ENCODE measurements at places on chromosomes 7 and 10.
A peak's percentile ranks its signal among the peaks of the same experiment; 100 is the strongest.

DNA sequence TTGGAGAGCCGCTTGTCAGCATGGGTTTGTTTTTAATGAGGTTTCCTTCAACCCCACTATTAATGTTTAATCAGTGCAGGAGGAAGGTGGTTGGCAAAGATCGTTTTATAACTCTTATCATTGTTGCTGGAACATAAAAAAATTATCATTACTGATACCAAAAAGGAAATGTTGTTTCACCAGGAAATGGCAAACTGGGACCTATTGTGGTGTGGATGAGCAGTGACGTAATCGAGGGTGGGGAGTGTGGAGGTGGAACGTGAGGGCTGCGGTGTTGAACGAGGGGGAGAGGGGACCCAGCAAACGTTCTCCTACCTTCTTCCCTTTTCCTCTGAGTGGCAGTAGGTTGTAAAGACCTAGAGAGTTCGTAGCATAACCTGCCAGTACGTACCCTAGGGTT, 71.9 kb upstream of the TOMM7 start:
- no peak for DNase-seq

DNA sequence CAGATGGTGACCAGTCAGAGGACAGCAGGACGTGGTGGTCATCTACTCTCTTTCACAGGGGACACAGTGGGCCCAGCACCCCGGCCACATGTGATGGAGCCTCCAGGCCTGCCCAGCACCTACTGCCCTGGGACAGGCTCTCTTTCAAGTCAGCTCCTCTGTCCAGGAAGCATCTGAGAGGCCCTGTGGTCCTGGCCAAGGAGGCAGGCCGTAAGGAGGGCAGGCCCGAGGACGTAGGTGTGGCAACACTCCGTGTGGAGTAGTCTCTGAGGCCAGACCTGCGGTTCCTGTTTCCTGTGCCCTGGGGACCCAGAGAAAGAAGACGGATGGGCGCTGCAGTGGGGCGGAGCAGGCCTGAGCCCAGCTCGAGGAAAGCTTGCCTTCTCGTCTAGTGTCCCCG, 179.2 kb downstream of the EBF3 start:
- DNase-seq, result no peak

DNA sequence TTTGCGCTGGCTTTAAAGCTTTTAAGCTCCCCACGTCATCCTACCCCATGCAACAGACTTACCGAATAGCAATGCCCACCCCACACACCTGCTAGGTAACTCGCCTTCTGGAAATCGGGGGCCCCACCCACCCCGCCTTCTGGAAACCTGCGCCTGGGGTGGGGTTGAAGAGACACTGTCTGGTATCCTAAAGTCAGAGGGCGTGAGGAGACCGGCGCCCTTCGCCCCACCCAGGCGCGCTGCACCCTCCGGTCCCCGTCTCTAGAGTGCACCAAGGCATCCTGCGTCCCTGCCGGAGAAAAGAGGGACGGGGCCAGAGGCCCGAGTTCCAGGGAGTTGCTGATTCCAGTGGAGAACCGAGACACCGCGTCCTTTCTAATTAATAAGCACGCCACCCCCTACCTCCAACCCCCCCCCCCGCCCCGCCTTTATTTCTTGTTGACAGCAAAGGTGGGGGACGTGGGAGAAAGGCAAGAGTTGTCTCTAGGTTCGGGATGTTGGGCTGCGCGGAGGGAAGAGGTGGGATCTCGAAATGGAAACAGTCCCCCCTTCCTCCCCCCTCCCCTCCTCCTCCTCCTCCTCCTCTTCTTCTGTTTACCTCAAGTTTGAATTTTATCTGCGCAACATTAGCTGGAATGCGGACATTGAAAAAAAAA, 220.9 kb upstream of the MKLN1 start:
- DNase-seq, result peak; percentile 56

DNA sequence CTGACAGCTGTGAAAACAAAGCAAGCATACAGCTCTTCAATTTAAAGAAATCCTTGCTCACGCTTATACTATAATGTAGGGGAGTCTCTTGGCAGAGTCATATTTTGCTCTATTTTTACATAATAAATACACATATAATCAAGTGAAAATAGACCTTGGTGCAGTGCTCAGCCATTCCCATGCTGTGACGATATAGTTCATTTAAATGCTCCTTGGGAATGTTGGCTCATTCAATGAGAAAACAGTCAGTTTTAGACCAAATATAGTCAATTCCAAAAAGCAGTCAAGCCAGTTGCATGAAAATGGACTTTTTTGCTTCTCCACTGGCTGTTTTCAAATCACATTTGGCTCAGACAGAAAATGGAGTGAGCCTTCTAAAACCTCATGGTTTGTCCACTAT, 587.4 kb downstream of the SUGCT start:
- DNase-seq, result no peak

GRCh38 chr7:35646289-35647023, 48.5 kb downstream of the HERPUD2 start:
- no peak for DNase-seq

GRCh38 chr7:28315565-28316410, 96.5 kb upstream of the CREB5 start:
- DNase-seq, result no peak

- DNase-seq, result no peak
Observed at GRCh38 chr10:13184730-13185514, 23.6 kb downstream of the MCM10 start.

- DNase-seq, result no peak
Observed at GRCh38 chr10:86876748-86877147, 80.7 kb downstream of the MMRN2 start.

GRCh38 chr7:140230861-140231770, 54.3 kb upstream of the KDM7A start:
- no peak for DNase-seq

DNA sequence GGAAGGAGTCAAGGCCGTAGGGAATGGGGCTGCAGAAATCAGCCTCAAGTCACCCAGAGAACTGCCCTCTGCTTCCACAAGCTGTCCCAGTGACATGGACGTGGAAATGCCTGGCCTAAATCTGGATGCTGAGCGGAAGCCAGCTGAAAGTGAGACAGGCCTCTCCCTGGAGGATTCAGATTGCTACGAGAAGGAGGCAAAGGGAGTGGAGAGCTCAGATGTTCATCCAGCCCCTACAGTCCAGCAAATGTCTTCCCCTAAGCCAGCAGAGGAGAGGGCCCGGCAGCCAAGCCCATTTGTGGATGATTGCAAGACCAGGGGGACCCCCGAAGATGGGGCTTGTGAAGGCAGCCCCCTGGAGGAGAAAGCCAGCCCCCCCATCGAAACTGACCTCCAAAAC, 50.2 kb upstream of the PDCD4 start:
- DNase-seq, result no peak

DNA sequence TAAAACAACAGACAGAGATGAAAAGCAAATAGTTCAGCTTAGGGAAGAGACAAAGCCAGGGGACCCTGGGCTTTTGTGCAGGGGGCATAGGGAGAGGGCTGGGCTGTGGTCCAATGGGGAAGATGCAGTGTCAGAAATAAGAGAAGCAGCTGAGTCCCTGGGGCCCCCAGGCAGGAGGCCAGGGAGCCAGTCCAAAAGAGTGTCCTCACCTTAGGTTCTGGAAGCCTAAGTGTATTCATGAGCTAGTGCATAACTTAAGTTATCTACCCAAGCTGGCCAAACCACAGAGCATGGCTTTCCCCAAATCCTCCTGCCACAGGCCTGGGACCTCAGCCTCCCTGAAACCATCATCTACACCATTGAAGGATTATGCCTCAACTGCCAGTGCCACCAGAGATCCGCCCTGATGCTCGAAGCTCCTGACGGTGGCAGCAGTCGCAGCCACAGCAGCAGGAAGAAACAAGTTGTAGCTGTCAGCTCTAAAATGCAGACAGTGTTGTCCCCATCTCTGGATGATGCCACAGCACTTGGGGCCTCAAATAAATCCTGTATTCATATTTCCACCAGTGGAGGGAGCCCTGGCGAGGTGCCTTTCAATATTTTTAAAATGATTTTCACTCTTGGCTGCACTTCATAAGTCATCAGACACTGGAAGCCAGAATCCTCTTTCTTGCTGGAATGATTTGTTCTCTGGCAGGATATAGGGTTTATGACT, 574.6 kb downstream of the GRID1 start:
- no peak for DNase-seq

Measured in NK-92 treated with Interleukin-12 subunit alpha and Interleukin-12 subunit beta, amount 100 ng/mL, for 24 hours (cell line).